Right lobe of liver (tissue), 6 donors: ENCODE measurements at places on chromosomes 3 and 15. TPM values are rescaled to one million over a fixed set of nuclear protein-coding genes. Genes with fewer than 3 reads are reported as not detected.

The EPHB3 gene
- total RNA-seq = 0.28 TPM

The NR2F2 gene
- 30.0 TPM for total RNA-seq

The INSYN1 gene
- total RNA-seq = 0.33 TPM

The CLCN2 gene
- 2.5 TPM for total RNA-seq

The TUBGCP4 gene
- 8.0 TPM for total RNA-seq

GRCh38 chr3:165256554-165257065 lies 60.4 kb upstream of the SLITRK3 start:
- no peak for DNase-seq

GRCh38 chr3:113261063-113261625 lies 49.8 kb downstream of the BOC start:
- no peak for DNase-seq

DNA sequence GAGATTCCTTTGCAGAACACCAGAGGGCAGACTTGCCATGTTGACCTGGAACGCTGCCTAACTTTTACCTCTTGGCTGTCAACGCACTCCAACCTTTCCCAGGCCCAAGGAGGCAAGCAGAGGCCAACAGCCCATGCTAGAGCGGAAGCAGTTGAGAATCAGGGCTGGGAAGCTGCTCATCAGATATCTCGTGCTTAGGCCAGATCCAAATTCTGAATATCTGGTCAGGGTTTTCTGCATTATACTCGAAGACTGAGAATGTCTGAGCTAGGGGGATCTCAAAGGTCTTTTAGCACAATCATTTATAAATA lies 2.5 kb downstream of the XIRP1 start:
- peak; percentile 63 for DNase-seq

GRCh38 chr3:112297714-112298113 lies 3.7 kb upstream of the SLC9C1 start:
- DNase-seq = no peak

- no peak for DNase-seq
Measured at GRCh38 chr3:156356537-156357363, 198.2 kb downstream of the SSR3 start.

DNA sequence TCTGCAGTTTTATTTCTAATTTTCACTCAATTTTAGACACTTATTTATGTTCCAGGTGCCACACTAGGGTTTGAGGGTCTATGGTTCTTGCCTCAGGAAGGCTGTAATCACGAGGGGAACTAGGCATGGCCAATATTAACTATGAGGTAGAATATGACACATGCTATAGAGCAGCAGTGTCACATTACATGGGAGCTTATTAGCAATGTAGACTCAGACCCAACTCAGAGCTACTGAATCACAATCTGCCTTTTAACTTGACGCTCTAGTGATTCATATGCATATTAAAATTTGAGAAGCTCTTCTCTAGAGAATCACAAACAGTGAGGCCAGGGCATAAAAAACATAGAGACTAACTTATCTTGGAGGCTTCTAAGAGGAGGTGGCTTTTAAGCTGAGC lies 32.8 kb upstream of the MRPL3 start:
- DNase-seq = no peak

DNA sequence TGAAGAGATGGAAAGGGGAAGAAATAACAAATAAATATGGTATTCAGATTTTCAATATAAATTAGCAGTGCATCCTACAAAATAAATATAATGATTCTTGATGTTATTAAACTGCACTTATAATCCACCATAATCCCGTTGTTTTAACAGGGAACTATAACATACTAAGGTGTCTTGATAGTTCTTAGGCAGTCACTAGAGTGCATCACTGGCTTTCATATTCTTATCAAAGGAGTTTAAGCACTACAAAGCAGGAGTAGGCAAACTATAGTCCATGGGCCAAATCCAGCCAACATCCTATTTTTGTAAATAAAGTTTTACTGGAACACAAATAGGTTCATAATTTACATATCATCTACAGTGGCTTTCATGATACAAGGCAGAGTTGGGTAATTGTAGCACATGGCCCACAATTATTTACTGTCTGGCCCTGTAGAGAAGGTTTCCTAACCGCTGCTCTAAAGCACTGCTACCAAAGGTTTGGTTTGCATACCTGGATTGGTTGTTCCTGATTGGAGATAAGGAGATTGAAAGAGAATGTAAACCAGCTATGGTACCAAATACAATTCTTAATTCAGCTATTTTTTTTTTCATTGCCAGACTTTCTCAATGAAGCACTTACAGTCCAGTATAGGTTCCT lies 104.3 kb downstream of the ZNF280D start:
- DNase-seq = no peak

GRCh38 chr3:33808559-33808958 lies 10.1 kb downstream of the PDCD6IP start:
- DNase-seq = no peak

DNA sequence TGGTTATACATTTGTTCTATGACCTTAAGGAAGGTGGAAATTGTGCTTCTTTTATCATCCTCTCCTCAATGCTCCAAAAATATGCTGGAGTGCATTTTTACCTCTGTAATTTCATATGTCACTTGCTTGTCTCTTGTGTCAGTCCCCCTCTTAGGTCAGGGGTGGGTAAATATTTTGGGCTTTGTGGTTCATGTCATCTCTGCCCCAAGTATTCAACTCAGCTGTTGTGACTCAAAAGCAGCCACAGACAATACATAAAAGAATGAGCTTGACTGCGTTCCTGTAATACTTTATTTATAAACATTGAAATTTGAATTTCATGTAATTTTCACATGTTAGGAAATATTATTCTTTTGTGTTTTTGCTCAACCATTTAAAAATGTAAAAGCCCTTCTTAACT lies 60.4 kb upstream of the SLC24A5 start:
- no peak for DNase-seq

GRCh38 chr3:153404157-153404556 lies 242.1 kb downstream of the RAP2B start:
- DNase-seq = no peak

GRCh38 chr3:188304501-188304900 lies 150.5 kb downstream of the LPP start:
- no peak for DNase-seq

DNA sequence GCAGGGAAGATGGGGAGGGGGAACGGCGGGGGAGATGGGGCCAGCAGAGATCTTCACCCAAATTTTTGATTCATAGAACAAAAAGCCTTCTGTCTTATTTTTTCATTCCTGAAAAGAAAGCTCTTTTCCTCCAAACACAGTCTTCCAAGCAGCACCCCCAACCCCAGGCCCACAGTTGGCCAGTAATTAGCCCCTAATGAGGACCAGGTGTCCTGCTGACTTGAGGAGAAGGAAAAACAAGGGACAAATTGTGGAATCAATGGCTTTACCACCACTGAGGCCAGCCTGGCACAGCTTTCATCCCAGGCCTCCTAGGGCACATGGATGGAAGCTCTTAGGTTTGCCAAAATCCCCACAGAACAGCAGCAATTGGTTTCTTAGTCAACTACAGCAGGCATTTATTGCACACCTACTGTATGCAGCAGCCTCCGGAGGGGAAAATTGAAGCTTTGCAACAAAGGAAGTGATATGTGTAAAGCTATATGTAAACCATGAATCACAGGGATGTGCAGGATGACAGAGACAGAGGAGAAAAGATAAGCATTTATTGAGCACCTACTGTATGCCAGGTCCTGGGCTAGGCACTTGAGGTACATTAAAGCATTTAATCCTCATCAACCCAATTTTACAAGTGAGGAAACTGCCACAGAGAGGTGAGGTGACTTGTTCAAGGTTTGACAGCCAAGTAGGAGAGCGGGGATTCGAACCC lies 199.5 kb downstream of the TBC1D2B start:
- no peak for DNase-seq

DNA sequence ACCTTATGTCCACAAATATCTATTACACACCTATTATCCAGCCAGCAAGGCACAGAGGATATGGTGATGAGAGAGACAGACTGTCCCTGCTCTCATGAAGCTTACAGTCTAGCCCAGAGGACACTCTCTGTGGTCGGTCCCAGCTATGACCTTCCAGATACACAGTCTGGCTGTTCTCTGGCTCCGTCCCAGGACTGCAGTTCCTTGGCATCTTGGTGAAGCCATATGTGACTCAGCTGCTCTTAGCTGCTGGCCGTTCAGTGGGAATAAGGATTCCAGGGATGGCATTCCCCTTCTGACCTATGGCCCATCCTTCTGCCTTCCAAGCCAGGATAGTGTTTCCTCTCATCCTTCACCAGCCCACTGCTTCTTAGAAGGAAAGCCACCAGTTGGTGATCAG lies 30.8 kb downstream of the MEX3B start:
- DNase-seq = no peak

- DNase-seq = peak; percentile 50
Measured at GRCh38 chr3:195270079-195270816, 711 bp downstream of the XXYLT1 start.

DNA sequence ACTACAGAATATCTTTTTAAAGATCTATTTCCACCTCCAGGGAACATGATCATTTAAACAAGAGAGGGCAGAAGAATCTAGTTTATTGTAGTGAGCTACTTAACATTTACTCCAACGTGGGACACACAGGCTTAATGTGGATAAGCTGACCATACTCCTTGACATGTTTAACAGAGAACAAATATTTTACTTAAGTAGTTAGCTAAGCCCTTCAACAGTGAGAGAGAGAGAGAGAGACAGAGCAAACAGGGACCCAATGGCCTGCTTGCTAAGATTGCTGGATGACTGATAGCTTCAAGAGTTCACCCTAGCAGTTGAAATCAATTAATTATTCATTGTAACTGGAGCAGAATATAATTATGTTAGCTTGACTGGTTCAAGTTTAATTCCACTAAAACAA lies 158.6 kb downstream of the ADAM10 start:
- DNase-seq = no peak

DNA sequence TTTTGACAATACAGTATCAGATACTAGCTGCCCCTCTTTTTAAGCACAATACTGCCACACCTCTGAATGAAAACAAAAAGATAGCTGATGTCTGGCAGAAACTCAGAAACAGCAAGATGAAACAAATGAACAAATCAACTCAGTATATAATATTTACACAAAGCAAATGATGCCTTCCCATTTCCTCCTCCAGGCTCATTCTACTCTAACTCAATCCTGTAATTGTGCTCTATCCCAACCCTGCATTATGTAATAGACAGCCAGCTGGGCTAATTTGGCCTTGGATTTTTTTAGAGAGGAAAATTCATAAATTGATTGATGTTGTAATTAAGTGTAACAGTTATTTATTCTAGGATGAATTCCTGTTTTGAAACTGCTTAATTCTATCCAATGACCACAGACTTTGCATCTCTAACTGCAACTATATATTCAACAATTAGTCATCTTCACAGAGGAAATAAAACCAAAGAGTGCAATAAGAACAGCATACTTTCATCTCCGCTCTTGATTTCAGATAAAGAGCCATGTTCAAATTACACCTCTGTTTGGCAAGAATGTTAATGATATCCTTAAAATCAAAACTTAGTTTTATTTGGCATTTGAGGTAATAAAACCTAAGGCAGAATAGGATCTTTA lies 6.1 kb downstream of the ATG3 start:
- no peak for DNase-seq

DNA sequence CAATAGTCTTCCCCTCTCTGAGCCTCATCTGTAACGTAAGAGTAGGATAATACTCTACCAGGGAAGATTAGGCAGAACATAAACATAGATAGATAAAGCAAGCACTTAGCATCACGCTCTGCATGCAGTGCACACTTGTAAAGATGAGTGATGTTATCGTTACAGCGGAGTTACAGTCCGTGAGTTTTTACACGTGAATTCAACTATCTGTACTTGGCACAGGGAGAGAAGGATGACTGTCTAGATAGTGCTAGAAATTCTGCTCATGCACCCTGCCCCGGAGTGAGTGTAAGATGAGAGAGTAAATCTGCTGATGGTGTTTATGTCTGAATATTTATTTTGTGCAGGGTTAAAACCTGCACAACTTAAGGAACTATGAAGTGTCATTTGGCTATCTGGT lies 35.8 kb downstream of the HAPLN3 start:
- DNase-seq = no peak

DNA sequence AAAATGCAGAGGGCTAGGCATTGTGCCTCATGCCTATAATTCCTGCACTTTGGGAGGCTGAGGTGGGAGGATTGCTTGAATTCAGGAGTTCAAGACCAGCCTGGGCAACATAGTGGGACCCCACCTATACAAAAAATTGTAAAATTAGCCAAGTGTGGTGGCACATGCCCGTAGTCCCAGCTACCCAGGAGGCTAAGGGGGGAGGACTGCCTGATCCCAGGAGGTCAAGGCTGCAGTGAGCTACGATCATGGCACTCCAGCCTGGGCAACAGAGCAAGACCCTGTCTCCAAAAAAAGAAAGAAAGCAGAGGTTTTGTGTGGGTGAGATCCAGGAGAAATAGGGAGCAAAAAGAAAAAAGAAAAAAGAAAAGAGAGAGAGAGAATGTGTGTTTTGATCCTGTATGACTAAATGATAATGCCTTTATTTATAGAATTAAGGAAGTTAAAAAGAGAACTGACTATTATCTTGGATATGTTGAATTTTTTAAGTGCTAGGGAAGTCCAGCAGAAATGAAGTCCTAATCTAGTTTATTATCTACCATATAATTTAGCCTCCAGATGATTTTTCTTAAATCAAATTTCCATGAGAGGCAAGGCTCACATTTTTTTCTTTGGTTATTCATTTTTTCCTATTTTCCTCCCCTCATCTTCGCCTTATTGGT lies 4.8 kb downstream of the TTBK2 start:
- no peak for DNase-seq

GRCh38 chr3:7934362-7934761 lies 567.3 kb upstream of the LMCD1 start:
- no peak for DNase-seq

DNA sequence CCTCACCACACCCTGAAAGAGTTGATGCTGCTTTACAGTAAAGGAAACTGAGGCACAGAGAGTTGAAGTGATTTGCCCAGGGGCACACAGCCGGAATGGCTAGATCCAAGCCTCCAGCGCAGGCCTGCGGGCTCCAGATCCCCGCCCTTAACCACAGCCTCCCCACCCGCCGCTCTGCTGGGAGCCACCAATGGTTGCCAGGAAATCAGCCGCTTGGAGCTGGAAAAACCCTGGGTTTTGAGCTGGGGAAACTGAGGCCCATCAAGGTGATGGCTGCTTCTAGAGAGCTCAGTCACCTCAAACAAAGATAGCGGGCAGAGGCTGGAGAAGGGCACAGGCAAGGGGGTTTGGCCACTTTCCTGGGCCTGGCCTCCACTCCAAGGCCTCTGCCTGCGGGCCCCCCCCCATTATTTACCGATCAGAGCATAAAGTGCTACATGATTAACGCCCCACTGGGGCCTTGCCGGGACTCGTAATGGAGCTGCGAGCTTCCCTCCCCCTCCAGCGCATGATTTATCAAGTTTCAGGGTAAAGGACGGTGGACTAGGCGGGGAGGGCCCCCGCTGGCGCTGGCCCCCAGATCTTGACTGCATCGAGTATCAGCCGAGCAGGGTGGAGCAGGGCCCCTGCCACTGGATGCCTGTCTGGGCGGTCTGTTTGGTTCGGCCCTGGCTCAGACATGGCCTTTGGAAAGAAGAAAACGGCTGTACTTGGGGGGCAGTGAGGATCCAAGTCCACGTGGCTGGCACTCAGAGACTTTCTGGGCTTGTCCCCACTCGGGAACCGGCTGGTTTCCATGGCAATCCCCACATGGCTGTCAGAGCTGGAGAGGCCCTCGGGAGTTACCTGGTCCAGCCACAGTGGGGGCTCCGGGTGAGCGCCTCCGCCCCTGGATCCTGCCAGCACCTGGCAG lies 9.1 kb downstream of the PLXND1 start:
- DNase-seq = no peak
